ENCODE measurements at places on chromosomes 6 and 20. TPM values are rescaled to one million over a fixed set of nuclear protein-coding genes. Genes with fewer than 3 reads are reported as not detected.

The MEI4 gene
- not detected for total RNA-seq

The CRIP3 gene
- 0.39 TPM for total RNA-seq

The KCNQ2 gene
- not detected for total RNA-seq

The HLA-DRB1 gene
- total RNA-seq, result 1.3 TPM

The OGFR gene
- 26.8 TPM for total RNA-seq

The ULBP2 gene
- total RNA-seq, result 14.9 TPM

The HIVEP1 gene
- 19.5 TPM for total RNA-seq

The CAP2 gene
- 17.9 TPM for total RNA-seq

The GLP1R gene
- total RNA-seq, result not detected

The NKX2-4 gene
- not detected for total RNA-seq

The TBXT gene
- total RNA-seq, result not detected

The ZMYND8 gene
- total RNA-seq, result 18.2 TPM

The C6orf163 gene
- total RNA-seq, result 1.2 TPM

The VSTM2L gene
- 2.1 TPM for total RNA-seq

The C4B gene
- total RNA-seq, result 12.6 TPM

The RBPJL gene
- total RNA-seq, result not detected

The SLC12A5 gene
- 0.07 TPM for total RNA-seq

The TMEM74B gene
- total RNA-seq, result 0.13 TPM

The HLA-DQB2 gene
- not detected for total RNA-seq

The LY6G6D gene
- total RNA-seq, result not detected

The NT5DC1 gene
- 15.7 TPM for total RNA-seq

The THEMIS gene
- not detected for total RNA-seq

The PTK6 gene
- 0.10 TPM for total RNA-seq

The LY6G6C gene
- total RNA-seq, result not detected

The SMOC2 gene
- total RNA-seq, result 0.13 TPM

The COL12A1 gene
- 724 TPM for total RNA-seq

The PRSS35 gene
- total RNA-seq, result 4.2 TPM

The SLC17A1 gene
- not detected for total RNA-seq

The PET117 gene
- total RNA-seq, result 7.8 TPM

The AVP gene
- not detected for total RNA-seq

The TLDC2 gene
- not detected for total RNA-seq

The ZSCAN16 gene
- 2.2 TPM for total RNA-seq

The GGT7 gene
- 20.6 TPM for total RNA-seq

The FANCE gene
- 4.5 TPM for total RNA-seq

All from smooth muscle cell of the pulmonary artery (primary cell).